ENCODE measurements at places on chromosomes 7 and 10. TPM values are rescaled to one million over a fixed set of nuclear protein-coding genes. Genes with fewer than 3 reads are reported as not detected.

- peak overlapping the region; percentile 13 for H3K4me3 ChIP-seq
- no peak for DNase-seq
- H3K36me3 ChIP-seq: peaks cover 1% of the 10 kb centered on the region
- H3K27me3 ChIP-seq: no peaks in the 10 kb centered on the region
- H3K4me1 ChIP-seq: peaks cover 19% of the 10 kb centered on the region
- peak overlapping the region; percentile 64 for H3K27ac ChIP-seq
Observed at GRCh38 chr7:3028071-3028757, 15.5 kb downstream of the CARD11 start.

PTPRN2 gene
- total RNA-seq: 2.1 TPM

GRCh38 chr7:3204526-3204925 lies 96.5 kb upstream of the SDK1 start:
- no peaks in the 10 kb centered on the region for H3K36me3 ChIP-seq
- H3K4me1 ChIP-seq: peaks cover 9% of the 10 kb centered on the region
- peaks cover 44% of the 10 kb centered on the region for H3K27me3 ChIP-seq
- H3K4me3 ChIP-seq: no peak overlapping the region

GRCh38 chr7:140881507-140882228 lies 43.1 kb downstream of the BRAF start:
- H3K4me3 ChIP-seq: no peak overlapping the region
- H3K27me3 ChIP-seq: no peaks in the 10 kb centered on the region
- H3K4me1 ChIP-seq: no peaks in the 10 kb centered on the region
- H3K36me3 ChIP-seq: peaks cover 23% of the 10 kb centered on the region
- no peak overlapping the region for H3K27ac ChIP-seq
- no peak for DNase-seq

GRCh38 chr10:8133146-8133545 lies 78.7 kb downstream of the GATA3 start:
- H3K4me1 ChIP-seq: no peaks in the 10 kb centered on the region
- H3K4me3 ChIP-seq: no peak overlapping the region
- H3K36me3 ChIP-seq: no peaks in the 10 kb centered on the region
